ENCODE measurements at places on chromosomes 16 and 17. TPM values are rescaled to one million over a fixed set of nuclear protein-coding genes. Genes with fewer than 3 reads are reported as not detected.

DNA sequence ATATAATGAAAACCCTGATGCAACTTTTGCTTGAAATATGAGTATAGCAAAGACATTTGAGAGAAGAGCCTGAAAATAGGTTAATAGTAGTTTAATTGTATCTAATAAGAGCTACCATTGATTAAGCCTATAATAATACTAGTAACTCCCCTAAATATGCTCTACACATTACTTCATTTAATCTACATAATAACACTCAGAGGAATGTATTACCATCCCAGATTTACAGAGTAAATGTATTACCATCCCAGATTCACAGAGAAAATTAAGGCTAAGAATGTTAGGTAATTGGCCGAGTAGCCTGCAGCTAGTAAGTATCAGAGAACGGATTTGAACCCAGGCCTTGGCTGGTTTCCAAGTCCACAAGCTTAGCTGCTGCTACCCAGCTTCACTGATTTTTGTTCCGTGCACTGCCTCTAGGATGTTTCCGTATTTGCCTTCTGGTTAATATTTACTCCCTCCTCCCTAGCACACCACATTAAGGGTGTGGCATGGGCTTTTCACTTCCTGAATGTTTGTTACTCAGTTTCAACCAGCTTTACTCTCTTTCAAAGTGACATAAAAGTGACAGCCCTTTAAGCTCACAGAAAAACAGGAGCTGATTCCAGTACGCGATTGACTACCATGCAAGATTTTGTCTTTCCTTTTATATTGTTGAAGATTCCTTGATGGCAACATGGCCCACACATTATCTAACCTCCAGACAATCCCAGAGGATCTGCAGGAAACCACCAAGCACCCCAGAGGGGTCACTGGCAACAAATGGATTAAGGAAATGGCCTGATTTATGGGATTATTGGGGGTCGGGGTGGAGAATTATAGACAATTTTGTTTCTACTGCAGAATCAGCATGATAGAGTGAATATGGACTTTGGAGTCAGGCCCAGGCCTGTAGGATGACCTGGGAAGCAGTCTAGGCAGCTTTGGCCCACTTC is 26.7 kb upstream of the TOX3 start:
- DNase-seq, result no peak

DNA sequence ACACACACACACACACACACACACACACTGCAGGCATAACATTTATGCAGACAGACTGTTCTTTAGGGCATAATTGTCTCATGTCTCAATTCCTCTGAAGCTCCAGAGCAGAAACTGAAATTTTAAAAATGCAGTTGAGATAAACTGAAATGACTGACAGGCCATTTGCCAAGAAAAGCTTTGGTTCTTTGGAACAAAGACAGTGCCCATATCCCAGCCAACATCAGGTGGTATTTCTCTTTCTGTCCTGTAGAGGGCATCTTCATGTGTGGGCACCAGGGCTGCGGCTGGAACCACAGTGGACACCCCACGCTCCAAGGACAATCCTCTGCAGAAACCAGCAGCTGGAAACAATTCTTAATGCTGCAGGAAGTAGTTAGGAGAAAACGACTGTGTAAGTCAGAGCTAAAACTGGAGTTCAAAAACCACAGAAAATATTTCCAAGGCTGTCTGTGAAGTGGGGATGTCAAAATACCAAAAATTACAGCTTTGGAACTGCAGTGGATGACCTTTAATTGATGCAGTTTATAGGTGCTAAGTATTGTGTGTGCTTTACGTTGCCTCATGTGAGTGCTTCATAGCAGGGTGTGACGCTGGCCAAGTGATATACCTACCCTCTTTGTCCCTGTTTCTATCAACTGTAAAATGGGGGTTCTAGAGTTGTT is 10.6 kb upstream of the MEFV start:
- DNase-seq, result peak; percentile 86

GRCh38 chr17:7184091-7184488 is 4.9 kb upstream of the ASGR1 start:
- no peak for DNase-seq

- peak; percentile 47 for DNase-seq
Observed at GRCh38 chr16:88505405-88506082, 52.5 kb downstream of the ZFPM1 start.

Gene ERN2
- polyA plus RNA-seq, result not detected

DNA sequence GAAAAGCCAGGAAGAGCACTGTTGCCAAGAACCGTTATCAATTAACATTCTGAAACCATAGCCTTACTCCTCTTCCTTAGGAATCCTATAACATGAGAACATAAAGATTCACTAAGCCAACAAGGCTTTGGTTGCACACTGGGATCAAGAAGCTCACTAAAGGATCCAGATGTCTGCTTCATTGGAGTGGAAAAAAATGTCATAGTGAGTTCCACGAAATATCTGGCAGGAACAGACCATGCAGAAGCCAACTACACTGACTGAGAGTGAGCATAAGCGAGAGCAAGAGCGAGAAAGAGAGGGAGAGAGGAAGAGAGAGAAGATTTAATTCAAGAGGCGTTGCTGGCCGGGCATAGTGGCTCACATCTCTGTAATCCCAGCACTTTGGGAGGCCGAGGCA is 13.4 kb upstream of the MEIOC start:
- peak; percentile 20 for DNase-seq

DNA sequence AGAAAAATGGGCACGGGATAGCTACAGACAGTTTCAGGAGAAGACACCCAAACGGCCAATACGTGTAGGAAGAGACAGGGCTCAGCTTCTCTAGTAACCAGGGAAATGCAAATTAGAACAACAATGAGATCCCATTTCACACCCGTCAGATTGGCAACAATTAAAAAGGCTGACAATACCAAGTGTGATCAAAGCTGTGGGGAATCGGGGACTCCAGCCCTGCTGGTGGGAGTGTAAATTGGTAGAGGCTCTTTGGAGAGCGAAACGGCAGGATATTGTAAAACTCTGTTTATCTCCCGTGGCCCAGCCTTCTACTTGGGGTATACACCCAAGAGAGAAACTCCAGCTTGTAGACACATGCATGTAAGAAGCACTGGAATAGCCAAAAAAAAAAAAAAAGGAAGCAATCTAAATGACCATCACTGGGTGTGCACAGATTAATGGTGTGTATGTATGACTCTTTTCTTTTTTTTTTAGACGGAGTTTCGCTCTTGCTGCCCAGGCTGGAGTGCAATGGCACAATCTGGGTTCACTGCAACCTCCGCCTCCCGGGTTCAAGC is 27.5 kb downstream of the MYBBP1A start:
- DNase-seq, result no peak

- no peak for DNase-seq
Observed at GRCh38 chr16:78972006-78972405, 628.5 kb downstream of the MAF start.

DNA sequence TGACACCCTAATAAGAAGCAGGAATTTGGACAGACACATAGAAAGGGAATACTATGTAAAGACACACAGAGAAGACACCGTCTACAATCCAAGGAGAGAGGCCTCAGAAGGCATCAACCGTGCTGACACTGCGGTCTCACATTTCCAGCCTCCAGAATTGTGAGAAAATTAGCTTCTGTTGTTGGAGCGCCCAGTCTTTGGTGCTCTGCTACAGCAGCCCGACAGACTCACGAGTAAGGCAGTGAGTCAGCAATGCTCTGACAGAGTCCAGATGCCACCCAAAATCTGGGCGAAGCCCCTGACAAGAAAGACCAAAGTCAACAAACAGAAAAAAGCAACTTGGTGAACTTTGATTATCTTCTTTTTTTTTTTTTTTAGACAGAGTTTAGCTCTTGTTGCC is 32.5 kb upstream of the RAI1 start:
- DNase-seq, result peak; percentile 63

GRCh38 chr16:86953631-86954391 is 363.4 kb downstream of the C16orf95 start:
- DNase-seq, result no peak

GRCh38 chr16:53745753-53746266 is 41.9 kb downstream of the FTO start:
- DNase-seq, result peak; percentile 84

GRCh38 chr16:82451449-82451848 is 175.3 kb upstream of the CDH13 start:
- DNase-seq, result no peak

DNA sequence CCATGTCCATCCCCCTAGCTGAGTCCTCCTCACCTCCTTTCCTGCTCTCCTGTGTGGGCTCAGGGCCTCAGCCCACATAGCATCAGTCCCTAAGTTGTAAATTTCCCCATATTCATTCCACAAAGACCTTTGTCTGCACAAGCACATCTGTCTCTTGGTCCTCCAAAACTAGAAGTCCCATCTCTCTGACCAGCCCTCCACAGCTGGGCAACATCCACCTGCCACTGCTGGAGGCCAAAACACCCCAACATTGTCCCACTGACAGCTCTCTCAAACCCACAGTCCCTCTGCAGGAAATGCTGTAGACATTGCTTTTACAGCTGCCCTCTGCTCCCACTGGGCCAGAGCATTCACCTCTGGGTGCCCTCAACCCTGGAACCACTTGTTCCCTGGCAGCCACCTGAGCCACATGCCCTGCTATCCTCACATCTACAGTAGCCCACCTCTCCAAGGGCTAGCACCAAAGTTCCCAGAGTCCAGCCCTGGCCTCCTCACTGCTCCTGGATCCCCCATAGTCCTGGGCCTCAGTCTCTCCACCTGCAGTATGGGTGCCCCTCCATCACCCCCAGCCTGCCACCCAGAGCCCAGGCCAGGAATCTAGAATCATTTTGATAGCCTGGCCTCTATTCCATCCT is 1722.7 kb downstream of the TP53TG3F start:
- DNase-seq, result no peak
